ENCODE measurements at places on chromosomes 5 and 9.

- DNase-seq, result no peak
These were observed 1.2 kb downstream of the MAP1B start for GRCh38 chr5:72108202-72109061.

- no peak for DNase-seq
These were observed 9.9 kb upstream of the B4GALT1 start for GRCh38 chr9:33177086-33177485.

- DNase-seq, result no peak
These were observed 87.5 kb upstream of the SSBP2 start for GRCh38 chr5:81838307-81838906.

- no peak for DNase-seq
These were observed 276.0 kb upstream of the MPDZ start for GRCh38 chr9:13555516-13555915.

- no peak for DNase-seq
These were observed 106.8 kb downstream of the LMNB1 start for GRCh38 chr5:126883564-126884245.

DNA sequence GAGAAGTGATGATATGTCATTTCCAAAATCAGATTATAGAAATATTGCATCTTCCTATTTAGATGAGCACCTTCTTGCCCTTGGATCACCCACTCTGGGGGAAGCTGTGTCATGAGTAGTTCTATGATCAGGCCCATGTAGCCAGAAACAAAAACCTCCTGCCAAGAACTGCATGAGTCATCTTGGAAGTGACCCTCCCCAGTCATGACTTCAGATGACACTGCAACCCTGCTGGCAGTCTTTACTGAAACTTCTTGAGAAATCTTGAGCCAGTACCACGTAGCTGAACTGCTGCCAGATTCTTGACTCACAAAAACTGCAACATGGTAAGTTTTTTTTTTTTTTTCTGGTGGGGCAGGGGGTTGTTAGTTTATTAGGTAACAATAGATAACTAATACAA is 439.6 kb upstream of the PTGER4 start:
- peak; percentile 30 for DNase-seq

DNA sequence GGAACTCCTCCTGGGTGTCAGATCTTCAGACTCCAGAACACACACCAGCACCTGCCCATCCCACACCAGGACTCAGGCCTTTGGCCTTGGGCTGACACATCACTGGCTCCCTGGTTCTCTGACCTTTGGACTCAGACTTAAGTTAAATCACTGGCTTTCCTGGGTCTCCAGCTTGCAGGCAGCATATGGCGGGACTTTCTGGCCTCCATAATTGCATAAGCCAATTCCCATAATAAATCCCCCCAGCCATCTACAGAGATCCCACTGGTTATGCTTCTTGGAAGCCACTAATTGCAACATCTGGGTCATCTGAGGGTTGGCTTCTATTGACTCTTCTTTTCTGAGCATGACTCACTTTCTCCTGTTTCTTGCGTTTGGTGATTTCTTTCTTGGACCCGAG is 80.3 kb upstream of the SARDH start:
- no peak for DNase-seq

GRCh38 chr5:64180661-64181343 is 15.2 kb downstream of the RNF180 start:
- DNase-seq, result no peak

DNA sequence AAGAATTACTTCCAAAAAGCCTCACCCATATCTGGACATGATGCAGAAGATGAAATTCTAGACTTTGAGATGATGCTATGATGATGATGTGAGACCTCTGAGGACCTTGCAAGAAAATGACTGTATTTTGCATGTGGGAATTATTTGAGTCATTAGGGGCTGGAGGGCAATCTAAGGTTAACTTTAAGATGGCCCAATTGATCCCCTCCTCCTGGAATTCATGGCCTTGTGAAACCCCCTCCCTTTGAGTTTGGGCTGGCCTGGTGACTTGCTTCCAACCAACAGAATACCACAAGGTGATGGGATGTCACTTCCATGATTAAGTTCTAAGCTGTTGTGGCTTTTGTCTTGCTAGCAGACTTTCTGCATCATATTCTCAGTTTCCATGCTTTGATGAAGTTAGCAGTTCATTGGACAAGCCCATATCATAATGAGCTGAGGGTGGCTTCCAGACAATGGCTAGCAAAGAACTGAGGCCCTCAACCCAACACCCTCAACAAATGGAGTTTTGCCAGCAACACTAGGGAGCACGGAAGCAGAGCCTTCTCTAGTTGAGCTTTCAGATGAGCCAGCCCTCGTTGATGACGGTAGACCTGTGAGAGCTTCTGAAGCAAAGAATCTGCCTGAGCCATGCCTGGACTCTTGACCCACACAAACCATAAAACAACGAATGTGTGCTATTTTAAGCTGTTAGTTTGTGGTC is 7.4 kb upstream of the AMACR start:
- no peak for DNase-seq
